ENCODE measurements at places on chromosomes 4 and X. TPM values are rescaled to one million over a fixed set of nuclear protein-coding genes. Genes with fewer than 3 reads are reported as not detected.

SYTL4 gene
- 2.6 TPM for total RNA-seq

PLS3 gene
- 40.8 TPM for total RNA-seq

GPR101 gene
- not detected for total RNA-seq

TEC gene
- total RNA-seq, result 2.2 TPM

PIGA gene
- 3.7 TPM for total RNA-seq

VCX3B gene
- not detected for total RNA-seq

TBC1D19 gene
- total RNA-seq, result 6.5 TPM

PPP4R3C gene
- not detected for total RNA-seq

USP17L22 gene
- total RNA-seq, result not detected

DNA sequence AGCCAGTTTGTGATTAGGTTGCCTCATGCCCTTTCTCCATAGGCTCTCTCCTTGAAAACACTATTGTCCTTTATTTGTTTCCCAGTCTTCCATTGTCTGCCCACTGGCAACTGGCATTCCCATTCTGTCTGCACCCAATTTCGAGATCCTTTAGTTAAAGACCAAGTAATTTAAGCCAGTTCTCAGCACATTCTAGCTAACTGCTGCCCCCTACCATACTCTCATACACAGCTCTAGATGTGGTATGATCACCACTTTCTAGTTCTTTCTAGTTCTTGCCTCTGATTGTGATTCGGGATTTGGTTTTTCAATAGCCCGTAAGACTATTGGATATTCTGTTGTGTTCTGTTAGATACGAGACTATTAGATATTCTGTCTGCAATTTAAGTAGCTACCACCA is 135.8 kb upstream of the TRPC5 start:
- DNase-seq, result no peak

DNA sequence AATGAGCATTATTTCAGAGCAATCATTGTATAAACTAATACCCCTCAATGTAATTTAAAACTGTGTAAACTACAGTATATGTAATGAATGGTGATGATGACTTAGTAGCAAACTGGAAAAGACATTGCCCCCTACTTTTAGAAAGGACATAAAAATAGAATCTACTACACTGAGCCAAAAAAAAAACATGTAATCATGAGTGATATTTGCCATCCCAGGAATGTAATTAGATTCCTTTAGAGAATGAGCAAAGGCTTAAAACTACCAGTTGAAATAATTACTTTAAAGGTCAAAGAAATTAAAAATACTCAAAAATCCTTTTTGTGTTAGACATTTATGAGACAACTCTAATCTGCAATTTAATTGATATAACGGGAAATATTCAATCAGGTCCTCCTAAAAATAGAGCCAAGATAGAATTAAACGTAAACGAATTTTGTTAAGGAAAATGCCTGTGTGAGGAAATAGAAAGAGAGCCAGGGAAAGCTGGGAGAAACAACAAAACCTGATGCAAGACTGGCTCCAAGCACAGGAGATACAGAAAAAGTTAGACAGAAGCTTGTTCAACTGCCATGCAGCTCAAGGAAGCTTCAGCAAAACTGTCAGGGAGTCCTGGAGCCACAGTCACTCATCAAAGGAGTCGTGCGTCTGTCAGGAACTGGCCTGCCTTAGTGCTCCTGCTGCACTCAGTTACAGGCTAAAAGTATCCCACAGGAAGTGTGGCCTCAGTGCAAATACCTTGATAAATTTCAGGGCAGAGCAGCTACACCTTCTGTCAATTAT is 655.7 kb upstream of the INTU start:
- no peak for DNase-seq

DNA sequence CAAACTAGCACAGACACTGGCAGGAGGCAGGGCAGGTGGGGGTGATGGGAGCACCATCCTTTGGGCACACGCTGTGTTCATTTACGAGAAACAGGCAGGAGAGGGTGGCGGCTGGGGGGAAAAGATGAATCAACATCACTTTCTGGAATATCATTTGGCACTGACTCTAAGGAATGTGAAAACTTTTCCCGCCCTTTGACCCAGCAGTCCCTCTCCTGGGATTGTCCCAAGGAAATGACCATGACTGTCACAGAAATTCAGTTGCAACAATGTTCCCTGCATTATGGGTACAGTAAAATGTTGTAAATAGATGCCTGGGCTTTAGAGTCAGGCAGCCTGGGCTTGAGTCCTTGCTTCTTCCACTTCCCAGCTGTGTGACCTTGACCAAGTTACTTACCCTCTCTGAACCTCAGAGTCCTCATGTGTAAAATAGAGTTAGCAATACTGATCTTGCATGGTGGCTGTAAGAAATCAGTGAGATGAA is 58.6 kb downstream of the ABLIM2 start:
- no peak for DNase-seq

GRCh38 chr4:110610620-110610939 is 12.3 kb downstream of the PITX2 start:
- DNase-seq, result no peak

- no peak for DNase-seq
Measured at GRCh38 chrX:148940411-148940996, 440.1 kb downstream of the AFF2 start.

DNA sequence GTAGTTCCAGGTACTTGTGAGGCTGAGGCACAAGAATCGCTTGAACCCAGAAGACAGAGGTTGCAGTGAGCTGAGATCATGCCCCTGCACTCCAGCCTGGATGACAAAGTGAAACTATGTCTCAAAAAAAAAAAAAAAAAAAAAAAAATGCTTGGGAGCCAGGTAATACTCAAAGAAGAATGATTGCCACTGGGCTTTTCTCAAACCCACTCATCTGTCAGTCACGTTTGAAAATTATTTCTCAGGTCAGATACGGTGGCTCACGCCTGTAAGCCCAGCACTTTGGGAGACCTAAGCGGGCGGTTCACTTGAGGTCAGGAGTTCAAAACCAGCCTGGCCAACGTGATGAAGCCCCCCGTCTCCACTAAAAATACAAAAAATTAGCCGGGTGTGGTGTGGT is 155.7 kb downstream of the RELL1 start:
- no peak for DNase-seq

- peak; percentile 68 for DNase-seq
Measured at GRCh38 chr4:88522702-88523324, 763 bp downstream of the PYURF start.

DNA sequence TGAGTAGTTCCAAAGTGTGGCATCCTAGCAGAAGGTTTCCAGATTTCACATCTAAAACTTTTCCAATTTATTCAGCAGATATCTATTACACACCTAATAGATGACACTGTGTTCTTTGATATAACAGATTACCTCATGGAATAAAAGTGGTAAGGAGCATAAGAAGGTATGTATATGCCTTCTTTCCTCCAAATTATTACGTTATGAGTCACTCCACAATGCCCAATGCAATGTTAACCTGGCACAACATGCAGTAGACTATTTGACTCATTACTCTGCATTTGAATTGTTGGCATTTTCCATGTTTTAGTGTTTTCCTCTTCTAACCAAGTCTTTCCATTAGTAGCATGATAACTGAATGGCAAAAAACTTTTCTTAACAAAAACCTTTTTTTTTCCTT is 383.6 kb downstream of the ADGRL3 start:
- DNase-seq, result no peak

GRCh38 chr4:173448103-173448502 is 49.2 kb upstream of the SCRG1 start:
- DNase-seq, result peak; percentile 57

- DNase-seq, result no peak
Measured at GRCh38 chr4:177957596-177958360, 515.5 kb upstream of the AGA start.

GRCh38 chr4:164318350-164318749 is 435.6 kb upstream of the SMIM31 start:
- no peak for DNase-seq

- no peak for DNase-seq
Measured at GRCh38 chr4:99159699-99160098, 15.6 kb upstream of the ADH4 start.

- no peak for DNase-seq
Measured at GRCh38 chrX:2819345-2820135, 9.2 kb upstream of the GYG2 start.

DNA sequence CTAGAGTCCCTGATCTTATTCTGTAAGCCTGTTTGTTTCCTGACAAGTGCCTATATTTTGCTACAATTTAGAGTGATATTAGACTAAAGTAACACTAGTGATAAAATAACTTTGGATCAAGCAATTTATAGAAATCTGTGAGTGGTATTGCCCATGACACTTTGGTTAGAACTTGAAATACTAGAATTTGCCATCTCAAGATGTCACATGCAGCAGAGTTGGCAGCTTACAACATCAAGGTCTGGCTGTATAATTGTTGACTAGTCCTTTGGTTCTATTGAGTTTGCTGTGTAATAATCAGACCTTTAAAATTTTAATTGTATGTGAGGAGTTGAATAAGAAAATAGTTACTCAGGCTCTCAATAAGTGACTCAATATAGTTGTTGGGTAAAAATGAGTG is 167.1 kb downstream of the RAPGEF2 start:
- DNase-seq, result no peak

GRCh38 chrX:56811599-56811998 is 82.6 kb downstream of the NBDY start:
- no peak for DNase-seq

- no peak for DNase-seq
Measured at GRCh38 chr4:146590801-146591200, 47.9 kb upstream of the POU4F2 start.

GRCh38 chrX:15790769-15791290 is 546 bp downstream of the ZRSR2 start:
- no peak for DNase-seq

DNA sequence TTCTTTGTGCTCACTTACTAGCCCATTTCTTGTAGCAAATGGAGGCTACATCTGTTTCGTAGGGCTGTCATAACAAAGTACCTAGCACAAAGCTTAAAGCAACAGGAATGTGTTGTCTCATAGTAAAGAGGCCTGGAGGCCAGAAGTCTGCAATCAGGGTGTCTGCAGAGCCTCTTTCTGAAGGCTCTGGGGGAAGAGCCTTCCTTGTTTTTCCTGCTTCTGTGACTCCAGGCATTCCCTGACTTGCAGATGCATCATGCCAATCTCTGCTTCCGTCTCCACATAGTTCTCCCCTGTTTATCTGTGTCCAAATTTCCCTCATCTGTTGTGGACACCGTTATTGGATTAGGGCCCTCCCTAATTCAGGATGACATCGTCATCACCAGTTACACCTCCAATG is 67.1 kb downstream of the SHROOM2 start:
- no peak for DNase-seq

GRCh38 chr4:986428-986878 is 391 bp upstream of the IDUA start:
- no peak for DNase-seq

DNA sequence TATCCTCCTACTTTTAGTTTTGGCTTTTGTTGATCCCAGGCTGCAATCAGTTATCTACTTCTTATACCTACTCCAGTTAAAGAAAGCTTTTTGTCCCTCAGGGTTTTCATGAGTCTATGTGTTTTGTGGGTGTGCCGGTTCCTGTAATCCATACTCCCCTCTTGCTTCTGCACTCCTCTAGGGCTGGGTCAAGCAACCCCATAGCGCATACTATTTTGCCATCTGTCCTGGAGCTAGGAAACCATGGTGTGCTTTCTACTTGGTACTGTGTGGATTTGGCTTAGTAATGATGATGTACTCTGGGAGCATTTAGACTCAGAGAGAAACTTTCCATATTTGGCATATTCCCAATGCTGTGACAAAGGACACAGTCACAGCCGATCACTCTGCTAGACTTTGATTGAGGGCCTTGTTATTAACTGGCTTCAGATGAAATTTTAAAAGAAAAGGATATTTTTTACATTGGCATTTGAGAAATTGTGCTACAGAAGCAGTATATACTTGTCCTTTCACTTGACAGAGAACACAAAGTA is 86.1 kb upstream of the GRXCR1 start:
- no peak for DNase-seq

GRCh38 chr4:25827373-25827772 is 35.4 kb downstream of the SEL1L3 start:
- peak; percentile 49 for DNase-seq

DNA sequence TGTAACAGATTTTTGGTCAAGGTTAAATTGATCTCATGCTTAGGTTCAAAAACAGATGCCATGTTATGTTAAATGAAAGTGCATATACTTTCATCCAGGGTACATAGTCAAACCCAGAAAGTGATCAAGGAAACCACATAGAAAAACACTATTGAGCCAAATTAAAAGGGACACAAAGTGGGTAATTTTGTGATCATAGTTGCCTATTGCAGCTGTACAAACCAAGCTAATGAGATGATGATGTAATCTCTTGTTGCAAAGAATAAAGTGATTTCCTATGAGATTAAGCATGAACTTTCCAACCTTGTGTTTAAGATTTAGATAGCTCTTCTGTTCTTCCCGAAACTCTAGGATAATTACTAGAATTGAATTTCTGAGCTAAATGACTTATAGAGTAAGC is 20.2 kb upstream of the LIMCH1 start:
- DNase-seq, result no peak

DNA sequence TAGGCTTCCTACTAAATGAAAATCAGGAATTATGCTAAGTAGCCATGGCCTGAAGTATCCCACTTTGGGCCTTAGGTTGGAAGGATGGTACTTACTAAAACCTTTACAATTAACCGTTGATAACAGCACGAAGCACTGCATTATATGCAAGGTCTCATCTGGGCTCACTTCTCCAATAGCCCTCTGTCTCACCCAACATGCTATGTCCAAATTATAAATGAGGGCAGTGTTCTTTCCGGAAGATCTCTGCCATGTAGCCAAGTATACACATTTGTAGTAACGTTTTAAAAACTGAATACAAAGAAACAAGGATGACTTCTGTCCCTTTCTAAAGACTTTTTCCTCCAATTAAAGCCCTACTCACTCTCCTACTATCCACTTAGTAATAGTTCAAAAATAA is 51.6 kb downstream of the SCFD2 start:
- DNase-seq, result no peak
